ENCODE measurements at places on chromosomes 3 and 15.

DNA sequence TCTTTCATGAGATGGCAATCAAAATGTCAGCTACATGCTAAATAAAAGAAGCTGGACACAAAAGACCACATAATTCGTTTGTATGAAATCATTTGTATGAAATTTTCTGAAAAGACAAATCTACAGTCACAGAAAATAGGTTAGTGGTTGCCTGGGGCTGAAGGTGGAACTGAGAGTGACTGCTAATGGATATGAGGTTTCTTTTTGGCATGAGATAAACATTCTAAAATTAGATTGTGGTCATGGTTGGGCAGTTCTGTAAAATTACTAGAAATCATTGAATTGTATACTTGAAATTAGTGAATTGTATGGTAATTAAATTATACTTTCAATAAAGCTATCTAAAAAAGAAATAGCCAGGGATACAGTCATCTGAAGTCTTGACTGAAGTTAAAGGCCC, 2.7 kb upstream of the DMXL2 start:
- DNase-seq = no peak

DNA sequence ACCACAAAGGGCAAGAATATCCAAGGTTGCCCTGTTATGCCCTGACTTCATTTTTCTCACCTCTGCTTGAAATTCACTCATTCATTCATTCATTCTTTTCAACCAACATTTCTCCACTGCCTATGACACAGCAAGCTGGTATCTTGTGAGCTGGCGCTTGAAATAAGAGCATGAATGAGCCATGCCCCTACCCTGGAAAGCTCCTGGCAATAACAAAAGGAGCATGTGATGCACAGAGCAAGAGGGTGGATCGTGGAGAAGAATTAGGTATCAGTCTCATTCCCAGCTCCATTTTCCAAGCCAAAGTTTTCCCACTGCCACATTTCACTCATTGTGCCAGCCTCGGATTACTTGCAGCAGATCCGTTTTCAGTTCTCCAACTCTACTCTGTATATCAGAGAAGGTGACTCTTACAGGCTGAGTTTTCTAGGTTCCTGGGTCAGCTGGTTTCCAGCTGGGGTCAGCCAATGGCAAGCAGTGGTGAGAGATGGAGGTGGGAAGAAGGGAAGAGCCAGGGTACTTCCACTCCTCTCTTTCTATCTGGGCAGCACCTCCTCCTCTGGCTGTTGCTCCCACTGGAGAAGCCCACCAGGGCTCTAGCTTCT, 144.8 kb downstream of the SUCLG2 start:
- no peak for DNase-seq

DNA sequence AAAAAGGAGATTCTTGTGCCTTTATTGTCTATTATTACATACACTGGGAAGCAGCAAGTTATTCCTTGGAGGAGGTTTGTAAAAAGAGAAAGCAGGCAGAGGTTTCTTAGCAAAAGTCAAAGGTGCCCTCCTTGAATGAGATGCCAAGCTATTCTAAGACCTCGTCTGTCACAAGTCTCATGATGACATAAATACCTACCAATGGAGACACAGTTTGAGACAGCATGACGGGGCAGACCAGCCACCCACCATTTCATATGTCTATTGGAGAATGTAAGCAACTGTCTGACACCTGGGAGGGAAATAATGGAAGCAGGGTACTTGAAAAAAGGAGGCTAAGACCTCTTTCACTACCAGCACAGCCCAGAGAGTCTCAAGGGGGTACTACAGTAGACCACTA, 2.2 kb downstream of the RGMA start:
- DNase-seq = no peak

DNA sequence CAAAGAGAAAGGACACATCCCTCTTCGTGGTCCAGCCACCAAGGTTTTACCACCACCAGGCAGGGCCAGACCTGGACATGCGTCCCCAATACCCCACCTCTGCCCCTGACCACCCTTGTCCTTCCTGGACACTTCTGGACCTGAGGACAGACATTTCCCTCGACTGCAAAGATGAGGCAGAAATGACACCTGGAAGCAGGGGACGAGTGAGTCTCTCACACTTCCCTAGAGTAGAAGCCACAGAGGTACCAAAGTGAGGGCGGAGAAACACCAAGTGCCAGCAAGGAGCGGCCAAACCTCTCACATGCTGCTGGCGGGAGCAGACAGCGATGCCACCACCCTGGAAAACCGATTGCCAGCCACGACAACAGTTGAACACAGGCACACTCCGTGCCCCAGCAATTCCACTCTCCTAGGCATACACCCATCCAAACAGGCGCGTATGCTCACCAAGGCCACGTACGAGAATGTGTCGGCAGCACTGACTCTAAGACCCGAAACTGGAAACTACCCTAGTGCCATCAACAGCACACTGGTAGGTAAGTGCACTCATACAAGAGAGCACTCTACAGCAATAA, 207.0 kb upstream of the NSMCE3 start:
- no peak for DNase-seq

DNA sequence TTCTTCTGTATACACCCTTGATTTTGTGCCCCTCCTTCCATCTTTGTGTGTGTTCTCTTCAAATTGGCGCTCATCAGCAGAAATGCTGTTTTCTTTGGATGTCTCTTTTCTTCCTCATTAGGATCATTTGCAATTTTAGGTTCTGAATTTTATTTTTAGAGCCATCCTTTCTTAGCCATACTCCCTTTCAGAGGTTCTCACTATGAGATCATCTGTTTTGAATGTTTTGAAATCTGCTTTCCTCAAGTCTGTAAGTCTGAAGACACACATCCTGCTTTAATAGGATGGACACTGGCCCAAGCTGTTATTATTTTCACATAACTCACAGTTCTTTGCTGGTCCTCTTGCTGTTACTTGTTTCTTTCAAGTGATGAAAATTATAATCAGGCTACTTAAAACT, 124.8 kb downstream of the BDH1 start:
- DNase-seq = no peak

GRCh38 chr3:193236599-193236998, 4.4 kb upstream of the PLAAT1 start:
- DNase-seq = no peak
